ENCODE measurements at places on chromosomes 16 and 17.

GRCh38 chr17:43583332-43583731, 37.2 kb upstream of the ETV4 start:
- DNase-seq = no peak

DNA sequence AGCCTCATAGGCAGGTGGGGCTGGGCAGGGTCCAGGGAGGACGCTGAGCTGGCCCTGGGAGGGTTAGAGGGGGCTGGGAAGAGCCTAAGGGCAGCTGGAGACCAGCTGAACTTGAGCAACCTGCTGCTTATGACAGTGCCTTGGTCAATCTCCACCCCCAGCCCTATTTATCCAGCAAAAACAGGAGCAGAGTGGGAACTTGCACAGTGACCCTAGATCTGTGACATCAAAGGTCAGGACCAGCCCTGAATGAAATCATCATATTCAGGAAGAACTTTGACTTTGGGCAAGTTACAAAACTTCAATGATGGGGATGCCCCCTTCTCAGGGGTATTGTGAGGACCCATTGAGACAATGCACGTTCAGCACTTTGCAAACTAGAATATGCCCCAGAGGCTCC, 9.4 kb downstream of the CD300LF start:
- DNase-seq = no peak

DNA sequence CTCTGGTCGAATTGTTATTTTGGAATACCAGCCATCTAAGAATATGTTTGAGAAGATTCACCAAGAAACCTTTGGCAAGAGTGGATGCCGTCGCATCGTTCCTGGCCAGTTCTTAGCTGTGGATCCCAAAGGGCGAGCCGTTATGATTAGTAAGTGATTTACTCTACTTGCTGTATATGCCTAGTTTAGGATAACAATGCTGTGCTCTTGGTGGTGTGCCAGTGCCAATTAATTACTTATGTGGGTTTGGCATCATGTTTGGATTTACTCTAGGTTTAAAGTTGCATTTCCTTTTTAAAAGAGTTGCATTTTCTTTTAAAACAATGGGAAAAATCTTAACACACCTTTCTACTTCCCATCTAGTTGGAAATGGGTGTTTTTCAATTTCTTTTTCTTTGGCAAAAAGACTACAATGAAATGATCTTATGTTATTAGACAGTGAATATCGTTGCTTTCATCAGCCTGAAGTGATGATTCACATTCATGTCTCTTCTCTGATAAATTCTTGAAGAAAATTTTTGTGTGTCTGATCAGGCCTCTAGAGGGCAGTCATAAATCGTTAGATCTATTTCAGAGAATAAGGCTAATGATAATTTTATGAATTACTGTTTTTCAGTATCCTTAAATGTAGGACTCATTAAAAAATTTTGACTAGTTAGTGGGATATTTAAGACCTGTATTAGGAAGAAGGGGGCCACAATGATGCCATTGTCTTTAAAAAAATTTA, 5.6 kb downstream of the SF3B3 start:
- DNase-seq = peak; percentile 82

DNA sequence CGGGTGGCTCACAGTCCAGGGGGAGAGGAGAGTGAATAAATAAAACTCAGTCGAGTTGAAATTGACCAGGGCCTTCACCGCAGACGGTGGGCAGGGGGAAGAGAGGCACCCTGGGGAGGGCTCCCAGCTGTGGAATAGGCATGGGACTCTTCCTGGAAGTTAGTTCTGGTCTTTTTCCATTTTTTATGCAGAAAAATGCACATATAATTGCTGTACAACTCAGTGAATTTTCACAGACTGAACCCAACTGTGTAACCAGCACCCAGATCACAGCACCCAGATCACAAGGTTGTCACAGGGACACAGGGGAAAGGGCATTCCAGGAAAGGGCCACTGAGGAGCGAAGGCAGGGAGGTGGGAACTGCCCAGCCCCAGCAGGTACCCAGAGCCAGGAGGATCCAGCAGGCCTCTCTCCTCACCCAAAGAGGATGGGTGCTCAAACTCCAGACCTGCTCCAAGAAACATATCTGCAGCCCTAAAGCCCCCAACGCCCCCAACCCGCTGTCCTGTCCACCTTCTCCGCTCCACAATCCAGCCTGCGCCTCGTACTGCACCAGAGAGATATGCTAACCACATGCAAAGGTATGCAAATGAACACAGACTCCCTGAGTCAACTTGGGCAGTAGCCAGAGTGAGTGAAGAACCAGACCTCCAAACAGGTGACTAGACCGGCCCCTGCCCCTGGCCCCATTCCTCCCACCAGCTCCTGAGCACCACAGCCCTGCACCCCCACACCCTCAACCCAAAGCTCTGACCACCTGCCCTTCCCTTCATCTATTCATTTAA, 29.1 kb upstream of the EIF1 start:
- no peak for DNase-seq

GRCh38 chr17:40419559-40420331, 2.0 kb upstream of the TOP2A start:
- no peak for DNase-seq

DNA sequence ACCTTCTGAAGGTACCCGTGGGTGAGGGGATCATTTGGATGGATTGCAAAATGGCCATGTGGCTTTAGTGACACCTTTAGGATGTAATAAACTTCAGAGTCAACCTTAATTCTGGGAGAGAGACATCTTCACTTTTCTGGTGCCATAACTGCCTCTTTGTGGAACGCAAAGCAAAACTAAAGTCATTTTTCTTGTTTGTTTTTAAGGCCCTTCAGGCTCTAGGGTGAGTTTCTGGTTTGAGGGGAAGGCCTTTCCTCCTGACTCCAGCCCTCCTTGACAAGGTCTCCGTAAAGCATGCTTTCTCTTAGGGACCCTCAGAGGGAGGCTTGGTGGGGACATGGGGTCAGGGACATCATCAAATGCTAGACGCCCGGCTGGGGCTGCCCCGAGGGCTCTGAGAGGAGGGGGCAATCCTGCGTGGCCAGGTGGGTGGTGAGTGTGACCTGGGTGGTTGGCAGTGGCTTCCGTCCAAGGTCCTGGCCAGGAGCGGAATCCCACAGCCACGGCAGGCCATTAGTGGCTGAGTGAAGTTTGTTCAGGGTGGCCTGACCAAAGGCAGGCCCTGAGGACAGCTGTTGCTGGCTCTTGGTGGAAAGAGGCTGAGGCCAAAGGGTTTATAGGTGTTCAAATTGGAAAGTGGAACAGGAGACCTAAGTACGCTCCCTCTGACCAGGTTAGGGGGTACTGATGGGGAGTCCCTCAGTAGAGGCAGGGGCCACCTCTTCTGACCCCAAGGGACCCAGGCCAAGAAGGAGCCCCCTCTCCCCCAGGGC, 112.2 kb downstream of the METRNL start:
- no peak for DNase-seq

- no peak for DNase-seq
Observed at GRCh38 chr16:24054741-24055491, 201.2 kb upstream of the CACNG3 start.

DNA sequence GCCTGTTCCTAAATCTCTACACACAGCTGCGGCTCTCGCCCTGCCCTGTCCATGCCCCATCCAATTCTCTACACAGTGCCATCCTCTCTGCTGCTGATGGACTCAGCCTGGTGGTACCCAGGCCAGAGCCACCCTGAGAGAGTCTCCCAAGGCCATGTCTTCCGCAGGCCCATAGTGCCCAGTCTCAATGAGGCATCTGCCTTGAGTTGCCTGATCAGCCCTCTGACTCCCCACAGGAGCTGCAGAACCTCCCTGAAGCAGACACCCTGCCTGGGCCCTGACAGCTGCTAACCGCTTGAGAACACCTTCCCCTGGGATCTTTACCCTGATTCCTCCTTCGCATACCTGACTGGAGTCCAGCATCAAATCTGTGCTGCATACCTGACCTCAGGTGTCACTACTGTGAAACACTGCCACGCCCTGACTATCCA, 13.3 kb downstream of the TSPOAP1 start:
- no peak for DNase-seq

- DNase-seq = no peak
Observed at GRCh38 chr17:333626-334396, 18.8 kb downstream of the RPH3AL start.

GRCh38 chr17:33435721-33436301, 142.7 kb upstream of the ASIC2 start:
- no peak for DNase-seq

DNA sequence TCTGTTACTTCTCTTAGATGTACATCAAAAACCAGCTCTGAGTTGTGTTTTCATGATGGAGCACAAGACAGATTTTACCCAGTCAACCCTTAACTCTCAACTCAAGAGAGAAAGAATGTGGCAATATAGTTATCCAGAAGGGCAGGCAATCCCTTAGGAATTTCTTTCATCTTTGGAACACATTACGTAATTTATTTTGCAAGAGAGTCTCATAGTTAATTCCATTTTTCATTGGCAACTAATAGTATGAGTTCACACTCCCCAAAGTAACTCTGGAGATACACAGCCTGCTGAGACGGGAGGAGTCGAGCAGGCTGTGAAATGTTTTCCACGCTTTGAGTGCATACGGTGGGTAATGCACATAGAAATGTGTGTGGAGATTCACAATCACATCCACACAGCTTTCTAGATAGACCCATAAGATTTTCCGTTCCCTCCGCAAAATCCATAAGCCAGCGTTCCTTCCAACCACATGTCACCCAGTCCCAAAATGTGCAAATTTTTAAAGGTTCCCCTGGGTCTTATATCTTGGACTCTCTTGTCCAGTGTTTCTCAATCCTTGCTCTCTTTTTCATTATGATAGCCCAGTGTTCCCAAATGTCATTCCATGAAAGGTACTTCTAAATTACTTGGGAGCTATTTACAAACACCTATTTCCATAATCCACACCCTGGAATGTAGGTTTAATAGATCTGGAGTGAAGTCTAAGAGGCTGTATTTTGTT, 8.4 kb upstream of the CDRT4 start:
- DNase-seq = no peak

DNA sequence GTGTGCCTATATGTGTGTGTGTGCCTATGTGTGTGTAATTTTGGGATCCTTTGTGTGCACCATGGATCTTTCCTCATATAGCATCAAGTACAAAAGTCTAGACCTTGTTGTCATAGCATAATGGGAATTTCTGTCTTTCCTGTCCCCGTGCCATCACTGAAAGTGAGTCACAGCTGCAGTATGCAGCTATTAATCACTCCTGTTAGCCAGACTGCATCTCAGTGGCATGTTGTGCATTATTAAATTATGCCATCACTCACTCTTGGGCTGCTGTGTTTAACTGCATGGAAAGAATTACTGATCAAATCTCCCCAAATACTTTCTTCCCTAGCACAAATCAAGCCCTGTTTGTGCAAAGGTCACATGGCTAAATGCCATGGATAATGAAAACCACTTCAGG, 92.4 kb downstream of the CBLN1 start:
- DNase-seq = no peak

DNA sequence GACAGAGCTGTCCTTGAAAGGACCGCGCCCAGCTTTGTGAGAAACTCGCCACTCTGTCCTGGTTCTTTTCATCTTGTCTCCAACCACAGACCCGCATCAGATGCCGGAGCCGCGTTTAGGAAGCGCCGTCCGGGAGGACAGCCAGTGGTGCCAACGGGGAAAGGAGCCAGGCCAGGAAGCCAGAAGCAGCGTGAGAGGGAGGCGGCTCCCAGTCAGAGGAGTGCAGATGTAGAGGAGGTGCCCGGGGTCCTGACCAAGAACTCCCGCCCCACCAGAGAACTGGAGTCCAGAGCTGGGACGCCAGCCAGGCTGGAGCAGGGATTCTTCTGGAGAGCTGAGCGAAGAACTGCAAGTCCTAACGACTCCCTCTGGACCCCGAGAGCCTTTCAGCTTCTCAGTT, 49.3 kb upstream of the TNRC6C start:
- DNase-seq = no peak

GRCh38 chr17:64147110-64148016, 17.4 kb upstream of the ERN1 start:
- DNase-seq = peak; percentile 18

DNA sequence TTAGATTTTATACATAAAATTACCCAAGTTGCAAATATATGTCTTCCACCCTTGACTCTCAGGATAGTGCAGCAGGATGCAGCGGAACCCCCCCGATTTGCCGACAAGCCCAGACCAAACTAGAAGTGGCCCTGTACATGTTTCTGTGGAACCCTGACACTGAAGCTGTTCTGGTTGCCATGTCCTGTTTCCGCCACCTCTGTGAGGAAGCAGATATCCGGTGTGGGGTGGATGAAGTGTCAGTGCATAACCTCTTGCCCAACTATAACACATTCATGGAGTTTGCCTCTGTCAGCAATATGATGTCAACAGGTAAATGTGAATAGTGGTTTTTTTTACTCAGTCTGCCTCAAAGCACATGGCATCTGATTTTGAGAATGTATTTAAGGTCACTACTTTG, 70.7 kb downstream of the OMG start:
- no peak for DNase-seq

- DNase-seq = no peak
Observed at GRCh38 chr17:37041932-37042331, 93.2 kb downstream of the AATF start.

DNA sequence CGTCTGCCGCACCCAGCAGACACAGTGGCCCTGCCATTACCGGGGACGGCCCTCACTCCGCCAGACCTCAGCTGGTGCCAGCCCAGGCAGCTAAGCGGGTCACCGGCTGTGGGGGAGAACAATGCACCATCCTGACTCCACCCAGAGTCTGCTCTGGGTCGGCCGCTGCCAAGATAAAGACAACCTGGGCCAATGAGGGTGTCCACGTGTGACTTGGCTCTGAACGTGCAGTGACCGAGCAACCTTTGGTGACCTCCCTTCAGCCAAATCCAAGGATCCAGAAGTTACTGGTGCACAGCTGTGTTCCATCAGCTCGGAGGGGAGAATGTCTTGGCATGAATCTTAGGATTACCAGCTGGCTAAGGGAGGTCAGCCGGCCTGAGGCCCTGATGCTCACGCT, 155.9 kb downstream of the NTN1 start:
- no peak for DNase-seq

- no peak for DNase-seq
Observed at GRCh38 chr17:57949649-57950048, 5.6 kb downstream of the CUEDC1 start.

GRCh38 chr16:49876716-49877129, 20.8 kb upstream of the ZNF423 start:
- peak; percentile 46 for DNase-seq

DNA sequence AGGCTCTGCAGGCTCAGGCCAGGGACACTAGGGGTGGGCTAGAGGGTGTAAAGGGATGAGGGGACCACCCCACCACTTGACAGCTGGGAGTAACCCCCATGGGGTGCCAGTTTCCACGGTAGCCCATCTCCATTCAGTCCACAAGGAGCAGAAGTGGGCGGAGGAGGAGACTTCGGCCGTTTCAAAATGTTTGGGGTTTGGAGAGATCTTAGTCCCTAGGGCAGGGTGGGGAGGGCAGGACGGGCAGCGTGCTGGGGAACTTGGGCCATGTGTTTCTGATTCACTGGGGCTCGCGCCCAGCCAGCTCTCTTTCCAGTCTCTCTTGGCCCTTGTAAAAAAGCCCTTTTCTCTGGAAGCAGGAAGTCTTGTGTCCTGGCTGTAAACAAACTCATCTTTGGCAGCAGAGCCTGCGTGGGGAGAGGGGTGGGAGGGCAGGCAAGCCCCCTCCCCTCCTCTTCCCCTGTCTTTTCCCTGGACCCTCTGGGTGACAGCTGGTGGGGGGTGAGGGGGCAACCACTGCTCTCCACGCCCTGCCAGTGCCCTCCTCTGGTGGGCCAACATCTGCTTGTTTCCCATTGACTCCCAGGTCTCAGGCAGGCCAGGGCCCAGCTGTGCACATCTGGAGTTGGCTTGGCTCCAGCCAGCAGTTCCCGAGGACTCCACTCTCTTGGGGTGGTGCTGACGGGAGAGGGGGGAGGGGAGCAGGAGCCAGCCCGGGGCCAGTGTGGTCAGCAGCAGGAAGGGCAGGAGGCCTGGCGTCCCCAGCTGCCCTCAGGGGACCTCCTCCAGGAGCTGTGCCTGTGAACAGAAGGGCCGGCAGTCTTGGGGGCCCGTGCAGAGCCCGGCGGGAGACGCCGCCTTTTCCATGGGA, 8.1 kb downstream of the CYGB start:
- DNase-seq = no peak

Data from ACHN (cell line).